ENCODE measurements at places on chromosomes 2 and 18. TPM values are rescaled to one million over a fixed set of nuclear protein-coding genes. Genes with fewer than 3 reads are reported as not detected.
A peak's percentile ranks its signal among the peaks of the same experiment; 100 is the strongest.

DNA sequence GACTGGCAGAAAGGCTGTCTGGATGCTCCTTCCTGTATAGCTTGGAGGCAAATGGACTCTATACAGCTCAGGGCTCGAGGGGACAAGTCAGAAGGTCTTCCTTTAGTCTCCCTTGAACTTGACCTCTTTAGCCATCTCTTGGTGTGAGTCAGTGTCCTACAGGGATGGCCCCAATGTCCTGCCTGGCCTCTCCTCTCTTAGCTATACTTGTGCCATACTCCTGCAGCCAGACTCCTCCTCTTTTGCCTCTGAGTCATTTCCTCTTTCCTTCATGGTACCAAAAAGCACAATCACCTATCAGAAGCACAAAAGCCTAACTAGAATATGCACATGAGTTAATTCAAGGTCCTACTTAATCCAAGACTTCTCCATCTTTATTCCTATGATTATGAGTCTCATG is 112.7 kb downstream of the XRCC5 start:
- no peak for DNase-seq

- no peak for DNase-seq
Observed at GRCh38 chr2:39411181-39411944, 25.7 kb downstream of the MAP4K3 start.

GRCh38 chr2:9774266-9774665 is 69.0 kb upstream of the TAF1B start:
- DNase-seq, result no peak

GRCh38 chr2:240989451-240990265 is 8.8 kb upstream of the SNED1 start:
- DNase-seq, result no peak

DNA sequence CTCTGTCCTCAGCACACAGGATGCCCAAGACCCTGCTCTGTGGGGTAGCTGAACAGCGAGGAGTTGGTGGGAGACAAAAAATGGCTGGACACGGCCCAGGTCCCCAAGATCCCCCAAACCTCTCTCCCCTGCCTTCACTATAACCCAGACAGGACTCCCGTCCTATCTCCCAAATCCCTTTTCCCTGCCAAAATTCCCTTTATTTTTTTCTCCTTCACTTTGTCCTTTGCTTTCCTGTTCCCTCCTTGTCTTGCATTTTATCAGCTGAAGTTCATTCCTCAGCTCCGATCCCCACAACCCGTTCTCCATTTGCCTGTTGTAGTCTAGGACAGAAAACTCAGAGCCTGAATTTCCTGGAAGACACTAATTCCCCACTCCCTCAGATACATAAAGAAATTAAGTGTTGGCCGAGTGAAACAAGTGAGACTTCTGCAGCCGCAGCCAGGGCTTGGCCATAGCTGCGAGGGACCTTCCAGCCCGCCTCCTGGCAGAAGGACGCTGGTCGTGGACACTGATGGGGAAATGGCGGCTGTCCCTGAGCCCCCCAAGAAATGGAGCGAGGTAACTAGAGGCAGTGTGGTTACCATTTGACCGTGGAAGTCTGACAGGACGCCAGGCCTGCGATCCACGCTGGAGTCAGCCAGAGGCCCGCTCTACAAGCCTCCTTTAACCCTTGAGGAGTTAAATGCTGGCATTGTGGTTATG is 173.6 kb downstream of the BCL2 start:
- no peak for DNase-seq

DNA sequence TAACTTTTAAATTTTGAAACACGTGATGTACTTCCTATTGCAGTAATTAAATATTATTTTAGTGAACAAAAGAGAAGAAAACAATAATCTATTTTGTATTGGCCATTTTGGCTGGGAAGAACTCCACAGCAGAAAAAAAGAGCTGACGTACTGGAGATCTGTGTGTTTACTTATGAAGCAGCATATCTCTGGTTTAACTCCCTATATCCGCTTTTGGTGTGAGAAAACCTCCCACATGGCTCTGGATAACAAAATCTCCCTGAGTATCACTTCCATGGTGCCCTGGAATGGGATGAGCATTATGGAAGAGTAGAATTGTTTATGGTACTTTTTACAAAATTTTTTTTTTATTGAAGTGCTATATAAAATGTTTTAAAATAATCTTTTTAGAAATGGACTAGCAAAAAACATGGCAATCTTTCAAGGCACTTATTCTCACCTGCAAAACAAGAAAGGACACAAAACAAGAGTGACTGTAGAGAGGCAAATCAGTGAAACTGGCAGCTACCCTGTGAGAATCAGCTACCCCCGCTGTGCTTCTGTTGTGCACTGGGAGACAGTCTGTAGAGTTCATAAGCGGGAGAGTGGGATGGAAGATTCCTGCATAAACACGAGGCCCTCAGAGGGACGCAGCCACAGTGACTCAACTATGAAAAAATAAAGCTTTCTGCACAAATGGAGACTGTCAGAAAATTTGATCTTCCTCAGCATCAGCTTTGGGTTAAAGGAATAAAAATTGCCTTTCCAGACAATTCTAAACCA is 762.2 kb upstream of the HS6ST1 start:
- DNase-seq, result no peak

- no peak for DNase-seq
Observed at GRCh38 chr18:63784787-63785452, 9.7 kb downstream of the SERPINB7 start.

DNA sequence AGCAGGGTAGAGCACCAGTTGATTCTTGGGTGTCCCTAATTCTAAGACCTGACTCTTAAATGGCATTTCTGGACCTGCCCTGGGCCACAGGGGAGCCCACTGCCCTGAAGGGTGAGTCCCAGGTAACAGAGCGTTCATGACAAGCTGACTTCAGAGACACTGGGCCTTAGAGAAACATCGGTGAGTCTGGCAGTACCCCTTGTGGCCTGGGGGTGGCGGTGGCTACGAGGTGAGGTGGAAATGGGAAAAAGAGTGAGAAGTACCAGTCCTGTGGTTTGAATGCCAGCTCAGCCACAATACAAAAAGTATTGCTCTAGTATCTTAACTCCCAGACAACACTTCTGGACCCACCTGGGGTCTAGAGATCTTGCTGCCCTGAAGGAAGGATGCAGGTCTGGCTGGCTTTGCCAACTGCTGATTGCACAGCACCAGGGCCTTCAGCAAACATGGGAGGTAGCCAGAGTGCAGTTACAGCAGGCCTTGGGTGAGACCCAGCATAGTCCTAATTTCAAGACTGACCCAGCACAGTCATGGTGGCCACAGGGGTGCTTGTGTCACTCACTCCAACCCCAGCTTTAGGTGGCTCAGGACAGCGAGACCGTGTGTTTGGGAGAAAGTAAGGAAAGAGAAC is 44.5 kb downstream of the USP34 start:
- peak; percentile 77 for DNase-seq

- no peak for DNase-seq
Observed at GRCh38 chr2:222610746-222611145, 45.1 kb downstream of the FARSB start.

Gene NEU2
- not detected for total RNA-seq

Gene DPP10
- total RNA-seq, result not detected

Gene C2orf78
- not detected for total RNA-seq

All from activated CD8-positive, alpha-beta memory T cell treated with anti-CD3 and anti-CD28 coated beads, Interleukin-2, amount 10 ng/mL, durations not matched to agents 7 days and 5 days (primary cell).